ENCODE measurements at places on chromosomes 2 and 18.

DNA sequence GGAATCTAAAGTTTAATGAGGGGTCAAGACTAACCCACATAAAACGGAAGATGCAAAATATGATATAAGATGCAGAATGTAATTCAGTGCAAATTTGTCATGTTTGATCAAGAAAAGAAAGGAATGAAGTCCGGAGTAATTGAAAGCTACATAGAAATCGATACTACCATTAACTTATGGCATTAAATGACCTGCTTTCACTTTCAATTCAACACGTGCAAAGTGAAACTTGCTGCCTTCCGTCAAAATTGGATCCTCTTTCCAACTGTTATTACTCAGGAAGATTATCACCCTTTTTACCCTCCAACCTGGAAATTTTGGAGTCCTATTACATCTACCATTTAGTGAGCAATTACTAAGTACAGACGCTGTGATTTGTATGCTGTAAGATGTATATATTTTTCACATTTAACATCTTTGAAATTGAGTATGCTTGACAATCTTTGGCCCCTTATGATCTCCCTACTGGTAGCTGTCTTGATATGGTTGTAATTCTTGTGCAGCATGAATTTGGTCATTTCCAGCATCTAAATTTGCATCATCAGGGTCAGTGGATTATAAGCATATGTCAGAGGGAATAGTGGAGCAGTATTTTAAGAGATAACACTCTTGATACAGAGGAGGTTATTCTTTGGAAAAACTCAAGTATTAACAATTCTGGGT, 18.6 kb downstream of the UNC80 start:
- DNase-seq: no peak

DNA sequence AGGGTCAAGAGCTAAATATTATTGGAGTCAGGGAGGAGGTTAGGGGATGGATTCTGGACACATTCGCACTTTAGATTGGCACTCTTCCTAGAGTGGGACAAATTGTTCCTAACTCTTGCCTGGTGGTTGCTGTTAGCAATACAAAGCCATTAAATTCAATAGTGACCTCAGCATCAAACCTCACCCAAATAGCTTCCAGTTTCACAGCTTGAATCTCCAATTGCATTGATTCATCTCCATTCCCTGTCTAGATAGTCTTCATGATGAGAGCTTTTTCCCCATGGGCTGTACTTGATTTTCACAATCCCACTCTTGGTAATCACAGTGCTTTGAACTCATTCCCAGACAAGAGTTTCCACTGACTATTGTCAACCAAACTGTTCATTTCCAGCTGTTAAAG, 585.9 kb upstream of the SYT4 start:
- no peak for DNase-seq

DNA sequence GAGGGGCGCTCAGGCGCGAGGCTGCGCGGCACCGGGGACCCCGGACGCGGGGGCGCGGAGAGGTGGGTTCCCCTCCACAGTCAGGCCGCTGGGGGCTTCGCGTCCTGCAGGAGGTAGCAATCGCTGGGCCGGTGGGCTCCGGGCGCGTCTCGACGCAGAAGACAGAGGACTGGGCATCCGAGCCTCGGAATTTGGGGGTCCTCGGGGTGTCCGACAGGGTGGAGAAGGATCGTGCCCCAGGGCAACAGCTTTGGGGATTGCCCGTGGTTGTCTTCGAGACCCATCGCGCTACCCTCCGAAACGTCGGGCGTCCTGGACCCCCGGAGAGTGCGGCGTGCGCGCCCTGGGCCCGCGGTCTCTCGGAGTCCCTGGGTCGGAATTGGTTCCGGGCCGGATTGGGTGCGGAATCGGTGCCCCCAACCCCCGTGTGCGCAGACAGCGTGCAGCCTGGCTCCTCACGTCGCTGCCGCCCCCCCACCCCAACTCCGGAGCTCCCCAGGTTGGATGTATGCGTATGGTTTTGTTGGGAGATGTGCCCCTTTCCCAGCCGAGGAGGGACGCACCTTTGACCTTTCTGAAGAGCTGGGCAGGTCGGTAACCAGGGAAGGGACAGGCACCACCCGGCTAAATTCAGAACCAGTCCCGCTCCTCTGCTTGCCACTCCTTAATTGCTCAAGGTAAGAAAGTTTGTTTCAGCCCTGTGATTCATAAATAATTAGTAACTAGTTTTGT, 750 bp downstream of the NPAS2 start:
- DNase-seq: no peak

- DNase-seq: no peak
Measured at GRCh38 chr18:8662560-8663255, 42.6 kb upstream of the MTCL1 start.

GRCh38 chr2:237864444-237864931, 5.1 kb downstream of the RAMP1 start:
- no peak for DNase-seq

DNA sequence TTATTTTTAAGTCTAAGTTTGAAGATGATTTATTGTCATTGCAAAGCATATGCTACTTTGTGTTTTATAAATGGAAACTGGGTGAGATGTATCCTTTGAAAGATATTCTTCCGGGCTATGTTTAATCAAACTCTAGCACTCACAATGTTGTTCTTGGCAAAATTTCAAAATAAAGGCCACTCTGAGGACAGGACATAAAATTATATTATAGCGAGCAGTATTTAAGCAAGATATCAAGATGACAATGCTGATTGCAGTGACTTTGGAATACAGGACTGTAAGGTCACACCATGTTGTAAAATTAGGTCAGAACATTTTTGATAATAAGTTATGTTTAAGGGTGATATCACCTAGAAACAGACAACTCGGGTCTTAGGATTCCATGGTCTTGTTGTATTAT, 14.2 kb downstream of the RPRM start:
- DNase-seq: no peak

DNA sequence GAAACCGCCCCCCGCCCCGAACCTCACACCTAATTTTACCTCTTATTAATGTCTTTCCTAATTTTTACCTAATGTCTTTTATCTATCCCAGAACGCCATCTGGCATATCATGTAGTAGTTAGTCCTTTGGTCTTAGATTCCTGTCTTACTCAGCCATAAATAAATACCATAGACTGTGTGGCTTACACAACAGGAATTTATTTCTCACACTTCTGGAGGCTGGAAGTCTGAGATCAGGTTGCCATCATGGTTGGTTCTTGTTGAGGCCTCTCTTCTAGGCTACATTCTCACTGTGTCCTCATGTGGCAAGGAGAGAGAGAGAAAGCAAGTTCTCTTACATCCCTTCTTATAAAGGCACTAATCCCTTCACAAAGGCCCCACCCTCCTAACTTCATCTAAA, 46.8 kb downstream of the RHBDD1 start:
- DNase-seq: no peak

DNA sequence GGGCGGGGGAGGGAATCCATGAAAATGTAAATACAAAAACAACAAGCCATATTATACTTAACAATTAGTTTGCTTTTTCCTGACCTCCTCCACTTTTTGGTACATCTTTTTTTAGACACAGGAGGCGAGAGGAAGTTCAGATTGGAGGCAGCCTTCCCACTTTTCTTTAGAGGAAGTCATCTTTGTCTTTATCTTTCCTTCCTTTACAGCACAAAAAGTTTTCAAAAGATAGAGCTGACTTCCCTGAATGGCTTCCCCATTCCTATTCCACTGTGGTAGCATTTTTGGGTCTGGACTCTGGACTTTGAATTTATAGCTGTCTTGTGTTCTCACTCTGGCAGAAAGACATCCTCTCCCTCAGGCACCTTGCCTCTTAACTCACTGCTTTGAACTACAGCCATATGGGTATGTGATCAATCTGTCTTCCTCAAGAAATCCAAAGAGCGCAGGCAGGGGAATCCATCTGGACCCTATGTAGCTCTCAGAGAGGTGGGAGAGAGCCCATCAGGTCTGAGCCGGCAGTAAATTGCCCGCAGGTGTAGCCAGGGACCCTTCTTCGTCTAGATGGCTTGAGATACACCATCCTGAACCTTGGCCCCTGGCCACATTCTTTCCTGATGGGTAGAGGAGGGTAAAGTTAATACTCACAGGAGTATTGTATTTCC, 101.9 kb downstream of the AQP4 start:
- DNase-seq: no peak

DNA sequence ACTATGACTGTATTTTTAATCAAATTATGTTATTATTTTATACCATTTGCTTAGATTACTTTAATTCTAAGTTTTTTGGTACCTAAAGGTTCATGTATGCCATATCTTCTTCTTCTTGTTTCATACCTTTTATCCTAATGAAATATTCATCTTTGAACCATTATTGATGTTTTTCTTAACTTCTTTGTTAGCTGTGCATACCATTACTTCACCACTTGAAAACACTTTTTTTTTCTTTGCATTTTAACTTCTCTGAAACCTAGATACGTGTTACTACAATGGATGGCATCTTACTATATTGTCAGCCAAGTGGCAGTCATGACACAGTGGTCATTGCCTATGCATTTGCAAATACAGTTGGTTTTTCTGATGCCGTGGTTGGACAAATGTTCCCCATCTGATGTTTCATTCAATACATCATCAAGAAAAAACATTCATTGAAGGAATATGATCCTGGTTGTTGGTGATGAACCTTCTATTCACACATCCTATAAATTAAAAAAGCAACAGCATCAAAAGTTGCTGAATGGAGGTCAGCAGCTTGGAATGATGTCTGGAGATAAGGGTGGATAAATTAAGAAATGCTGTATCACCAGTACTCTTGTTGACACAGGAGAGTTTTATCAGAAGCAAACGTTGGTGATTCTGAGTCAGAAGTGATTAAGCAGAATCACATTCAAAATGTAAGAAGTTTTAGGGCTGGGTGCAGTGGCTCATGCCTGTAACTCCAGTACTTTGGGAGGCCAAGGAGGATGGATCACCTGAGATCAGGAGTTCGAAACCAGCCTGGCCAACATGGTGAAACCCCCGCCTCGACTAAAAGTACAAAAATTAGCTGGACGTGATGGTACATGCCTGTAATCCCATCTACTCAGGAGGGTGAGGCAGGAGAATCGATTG, 7.4 kb downstream of the IL36A start:
- no peak for DNase-seq

- DNase-seq: no peak
Measured at GRCh38 chr18:13401826-13402225, 183.3 kb downstream of the LDLRAD4 start.

DNA sequence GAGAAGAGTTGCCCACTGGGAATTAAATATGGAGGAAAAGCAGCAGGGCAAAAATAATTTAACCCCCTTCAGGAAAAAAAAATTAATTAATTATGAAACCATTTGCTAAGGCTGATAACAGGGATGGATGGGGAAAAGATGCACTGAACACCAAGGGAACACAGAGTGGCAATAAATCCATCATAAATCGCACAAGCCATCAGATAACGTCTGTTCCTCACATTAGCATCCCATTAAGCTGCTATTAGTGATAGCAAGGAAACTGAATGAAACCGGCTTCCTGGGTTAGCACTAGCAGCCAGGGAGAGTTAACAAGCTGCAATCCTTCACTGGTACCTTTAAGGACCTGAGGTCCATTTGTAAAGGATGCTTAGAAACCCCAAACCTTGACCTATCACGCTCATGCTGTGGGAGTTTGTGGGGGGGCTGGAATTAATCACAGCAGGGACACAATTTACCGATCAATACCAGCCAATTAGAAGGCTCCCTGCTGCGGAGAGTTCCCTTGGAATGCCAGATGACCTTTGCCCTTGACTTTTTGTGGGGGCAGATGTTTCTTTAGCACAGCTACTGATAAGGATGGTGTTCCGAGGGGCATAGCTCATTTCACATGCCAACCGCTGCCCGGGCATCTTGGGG, 175.5 kb upstream of the KLF7 start:
- no peak for DNase-seq

GRCh38 chr2:74205596-74205995, 7.2 kb downstream of the MTHFD2 start:
- no peak for DNase-seq

- DNase-seq: no peak
Measured at GRCh38 chr2:24613154-24613814, 122.2 kb downstream of the NCOA1 start.

GRCh38 chr18:67766930-67767329, 250.4 kb upstream of the DSEL start:
- DNase-seq: no peak

DNA sequence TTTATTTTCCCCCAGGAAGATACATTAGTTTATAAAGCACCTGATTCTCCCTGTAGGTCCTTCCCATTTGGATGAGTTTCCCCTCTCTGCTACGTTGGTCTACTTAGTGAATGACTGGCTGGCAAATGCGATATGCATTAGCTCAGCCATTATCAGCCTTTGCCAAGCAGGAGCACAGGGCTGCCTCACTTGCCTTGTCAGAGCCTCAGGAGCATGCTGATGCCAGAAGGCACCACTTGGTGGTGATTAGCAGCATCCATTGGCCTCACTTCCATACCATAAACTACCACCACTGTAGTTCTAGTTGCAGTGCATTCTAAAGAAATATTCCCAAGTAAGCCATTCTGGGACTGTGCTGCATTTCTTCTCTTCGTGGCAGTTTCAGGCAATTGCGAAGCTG, 442.8 kb upstream of the CHST9 start:
- DNase-seq: no peak

- DNase-seq: no peak
Measured at GRCh38 chr2:122535960-122536505, 780.6 kb downstream of the TSN start.

- no peak for DNase-seq
Measured at GRCh38 chr2:236993286-236993685, 92.4 kb upstream of the COPS8 start.

GRCh38 chr2:120740375-120740764, 4.7 kb downstream of the GLI2 start:
- no peak for DNase-seq

DNA sequence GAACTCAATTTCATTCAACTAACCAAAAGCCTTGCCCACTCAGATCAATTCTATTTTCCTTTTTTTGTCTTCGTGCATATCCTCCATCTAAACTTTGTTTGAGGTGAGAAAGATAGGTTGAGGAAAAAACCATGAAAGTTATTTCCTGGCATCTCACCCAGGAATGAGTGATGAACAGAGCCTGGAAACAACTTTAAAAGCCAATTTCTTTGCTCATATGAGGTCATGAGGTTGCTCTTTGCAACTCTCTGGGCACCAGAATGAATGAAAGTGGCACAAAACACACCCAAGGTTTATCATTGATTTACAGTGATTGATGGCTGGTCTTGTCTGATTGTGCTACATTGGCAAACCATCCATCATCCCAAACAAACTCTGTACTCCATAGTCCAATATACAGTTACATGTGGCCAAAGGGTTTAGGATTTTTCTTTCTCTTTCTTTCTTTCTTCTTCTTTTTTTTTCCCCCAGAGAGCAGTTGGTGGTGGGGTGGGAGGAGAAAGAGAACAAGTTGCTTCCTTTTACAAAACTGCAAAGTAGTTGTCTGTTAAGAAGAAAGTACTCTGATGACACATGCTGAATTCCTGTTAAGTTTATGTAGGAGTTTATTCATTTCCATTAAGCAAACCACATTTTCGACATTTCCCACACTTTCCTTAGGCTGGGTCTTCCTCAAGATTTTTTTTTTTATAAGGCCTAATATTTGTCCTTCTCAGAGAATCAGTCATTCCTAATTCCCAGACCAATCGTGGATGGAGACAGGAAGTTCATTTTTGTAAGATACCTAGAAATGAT, 575.9 kb upstream of the ZEB2 start:
- no peak for DNase-seq

GRCh38 chr18:41820784-41821183, 134.2 kb upstream of the PIK3C3 start:
- DNase-seq: no peak

- no peak for DNase-seq
Measured at GRCh38 chr2:85853499-85854165, 35.2 kb downstream of the ST3GAL5 start.

Data from esophagus squamous epithelium (tissue), 5 donors.